ENCODE measurements at places on chromosomes 1 and 21.

- no peak for DNase-seq
Observed at GRCh38 chr1:62906428-62906886, 122.5 kb downstream of the ATG4C start.

DNA sequence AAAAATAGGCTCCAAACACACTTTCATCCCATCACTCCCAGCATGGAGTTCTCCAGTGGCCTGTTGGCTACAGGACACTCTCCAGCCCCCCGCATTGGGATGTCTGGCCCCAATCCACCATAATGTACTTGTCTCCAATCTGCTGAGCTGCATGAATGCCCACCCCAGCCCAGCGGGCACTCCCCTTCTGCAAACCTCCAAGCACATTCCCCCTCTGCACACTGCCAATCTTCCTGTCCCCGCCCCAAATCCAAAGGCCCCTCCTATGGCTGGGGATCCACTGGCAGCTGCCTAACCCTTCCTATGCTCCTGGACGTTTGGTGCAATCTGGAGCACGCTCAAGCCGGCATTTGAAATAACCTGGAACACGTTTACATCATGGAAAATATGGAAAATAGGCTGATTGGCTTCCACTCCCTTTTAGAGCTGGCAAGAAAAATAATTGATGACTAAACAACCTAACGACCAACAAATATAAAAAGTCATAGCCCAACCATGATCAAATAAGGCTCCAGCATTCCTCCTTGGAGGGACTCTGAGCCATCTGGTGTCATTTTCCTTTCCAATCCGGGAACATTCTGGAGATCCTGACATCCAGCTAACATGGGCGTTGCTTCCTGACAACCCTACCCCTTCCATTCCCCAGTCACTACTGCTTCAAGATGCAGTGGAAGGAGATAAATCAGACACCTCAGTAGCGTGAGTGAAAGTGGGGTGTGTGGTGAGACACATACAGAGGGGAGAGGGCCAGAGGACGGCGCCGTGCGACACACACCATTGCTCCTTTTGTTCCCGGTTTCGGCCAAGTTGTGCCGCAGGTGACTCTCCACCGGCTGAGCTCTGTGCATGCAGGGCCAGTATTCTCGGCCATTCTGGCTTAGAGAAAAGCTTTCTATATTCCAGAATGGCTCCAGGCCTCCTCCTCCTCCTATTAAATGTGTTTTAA, 41.6 kb downstream of the PDE9A start:
- DNase-seq = no peak

GRCh38 chr1:115665319-115666096, 23.7 kb downstream of the VANGL1 start:
- no peak for DNase-seq

DNA sequence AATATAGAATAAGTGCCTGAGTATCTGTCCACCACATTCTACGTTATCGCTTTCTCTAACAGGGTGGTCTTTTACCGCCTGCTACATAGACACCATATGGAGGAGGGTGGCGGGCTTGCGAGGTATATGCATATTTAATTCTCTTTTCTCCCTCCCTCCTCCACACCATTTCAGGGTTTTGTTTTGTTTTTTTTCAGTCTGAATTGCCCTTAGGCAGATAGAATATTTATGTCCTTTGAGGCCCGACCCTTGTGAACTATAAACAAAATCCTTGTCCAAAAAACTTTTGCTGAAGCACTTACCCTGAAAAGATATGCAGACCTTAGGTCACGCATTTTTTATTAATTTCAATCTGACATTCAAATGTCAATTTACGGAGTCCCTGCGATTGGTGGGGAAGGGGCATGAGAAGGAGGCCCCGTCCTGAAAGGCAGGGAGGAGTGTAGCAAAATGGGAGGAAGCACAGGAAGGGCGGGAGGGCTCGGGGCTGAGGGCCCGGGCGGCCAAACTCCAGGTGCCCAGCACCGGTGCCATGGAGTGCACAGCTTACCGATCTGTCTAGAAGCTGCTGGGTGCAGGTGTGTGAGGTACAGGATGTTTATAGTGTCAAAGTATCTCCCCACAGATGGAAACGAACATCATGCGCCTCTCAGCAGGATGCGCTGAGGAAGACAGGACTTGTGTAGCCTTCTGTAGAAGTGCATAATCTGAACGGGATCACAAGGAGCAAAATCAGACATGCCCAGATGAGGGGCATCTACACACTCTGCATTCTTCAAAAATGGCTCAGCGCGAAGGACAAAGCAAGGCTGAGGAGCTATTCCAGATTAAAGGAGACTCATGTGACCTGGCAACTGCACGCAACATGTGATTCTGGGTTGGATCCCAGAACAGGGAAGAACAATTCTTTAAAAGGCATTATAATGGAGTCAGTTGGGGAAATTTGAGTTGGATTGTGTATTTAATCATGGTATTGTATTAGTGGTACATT, 68.8 kb upstream of the LYST start:
- no peak for DNase-seq

DNA sequence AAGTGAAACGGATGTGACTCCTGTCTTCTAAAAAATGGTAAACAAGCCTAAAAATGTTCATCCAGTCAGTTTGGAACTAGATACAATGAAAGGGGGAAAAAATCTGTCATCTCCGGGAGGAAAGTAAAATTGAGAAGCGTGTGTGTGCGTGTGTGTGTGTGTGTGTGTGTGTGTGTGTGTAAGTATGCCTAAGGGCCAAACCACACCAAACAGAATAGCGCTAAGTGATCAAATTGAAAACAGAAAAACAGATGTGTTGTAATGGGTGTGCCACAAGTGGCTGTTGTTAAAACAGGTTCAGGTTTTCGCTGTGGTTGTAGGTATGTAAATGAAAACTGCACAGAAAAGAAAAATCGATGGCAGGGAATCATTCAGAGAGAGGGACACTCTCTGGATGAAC, 106.7 kb downstream of the RNF220 start:
- DNase-seq = no peak

- no peak for DNase-seq
Observed at GRCh38 chr1:104467590-104467989, 717.9 kb downstream of the AMY1C start.
